Activated T-cell treated with anti-CD3 and anti-CD28 coated beads for 48 hours (primary cell): ENCODE measurements at places on chromosomes 1 and 21.

DNA sequence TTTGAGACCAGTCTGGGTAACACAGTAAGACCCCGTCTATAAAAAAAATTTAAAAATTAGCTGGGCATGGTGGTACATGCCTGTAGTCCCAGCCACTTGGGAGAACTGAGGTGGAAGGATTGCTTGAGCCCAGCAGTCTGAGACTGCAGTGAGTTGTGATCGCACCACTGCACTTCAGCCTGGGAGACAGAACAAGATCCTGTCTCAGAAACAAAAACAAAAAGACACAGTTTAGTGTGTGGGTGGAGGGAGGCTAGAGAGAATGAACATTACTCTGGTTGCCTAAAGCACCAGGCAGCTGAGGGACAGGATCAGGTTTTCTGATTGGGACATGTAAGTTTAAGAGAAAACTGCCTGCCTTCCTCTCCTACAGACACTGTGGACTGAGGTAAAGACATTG is 42.3 kb downstream of the VAMP4 start:
- DNase-seq: no peak

GRCh38 chr1:167105271-167106118 is 11.6 kb downstream of the STYXL2 start:
- no peak for DNase-seq

- no peak for DNase-seq
Measured at GRCh38 chr1:232576537-232576936, 53.4 kb downstream of the SIPA1L2 start.

DNA sequence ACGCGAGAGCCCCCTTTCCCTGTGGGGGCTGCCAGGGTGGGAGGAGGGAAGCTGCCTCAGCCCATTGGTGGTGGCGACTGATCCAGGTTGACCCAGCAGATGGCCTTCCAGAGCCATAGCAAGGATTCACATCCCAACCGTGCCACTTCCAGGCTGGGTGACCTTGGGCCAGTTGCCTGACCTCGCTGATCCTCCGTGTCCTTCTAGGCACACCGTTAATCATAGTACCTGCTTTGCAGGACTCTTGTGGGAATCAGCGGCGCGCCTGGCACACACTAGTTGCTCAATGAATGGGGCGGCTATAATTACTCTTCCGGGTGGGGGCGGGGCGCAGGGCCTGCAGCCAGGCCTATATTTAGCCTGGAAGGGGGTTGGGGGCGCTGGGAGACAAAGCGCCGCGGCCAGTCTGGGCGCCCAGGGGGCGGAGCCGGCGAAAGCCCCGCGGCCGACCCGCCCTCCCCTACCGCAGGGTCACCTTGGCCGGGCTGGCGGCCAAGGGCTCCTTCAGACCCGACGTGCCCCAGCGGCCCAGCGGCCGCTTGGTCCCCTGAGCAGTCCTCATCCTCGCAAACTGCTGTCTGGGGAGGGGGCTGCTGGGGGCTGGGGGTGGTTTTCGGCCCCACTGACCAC is 5.1 kb downstream of the HSPB7 start:
- peak; percentile 38 for DNase-seq

GRCh38 chr1:200526709-200527612 is 93.6 kb downstream of the KIF14 start:
- no peak for DNase-seq

GRCh38 chr1:221839321-221839720 is 97.4 kb upstream of the DUSP10 start:
- no peak for DNase-seq

- no peak for DNase-seq
Measured at GRCh38 chr1:38763121-38763520, 96.5 kb downstream of the RRAGC start.

DNA sequence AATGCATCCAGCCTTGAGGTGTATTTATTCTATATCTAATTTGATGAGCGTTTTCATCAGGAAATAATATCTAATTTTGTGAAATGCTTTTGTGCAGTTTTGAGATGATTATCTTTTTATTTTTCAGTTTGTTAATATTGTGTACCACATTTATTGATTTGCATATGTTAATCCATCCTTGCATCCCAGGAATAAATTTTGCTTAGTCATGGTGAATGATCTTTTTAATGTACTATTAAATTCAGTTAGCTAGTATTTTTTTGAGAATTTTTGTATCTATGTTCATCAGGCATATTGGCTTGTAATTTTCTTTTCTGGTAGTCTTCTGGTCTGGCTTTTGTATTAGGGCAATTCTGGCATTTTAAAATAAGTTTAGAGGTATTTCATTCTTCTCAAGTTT is 697.5 kb upstream of the ADGRL4 start:
- no peak for DNase-seq

DNA sequence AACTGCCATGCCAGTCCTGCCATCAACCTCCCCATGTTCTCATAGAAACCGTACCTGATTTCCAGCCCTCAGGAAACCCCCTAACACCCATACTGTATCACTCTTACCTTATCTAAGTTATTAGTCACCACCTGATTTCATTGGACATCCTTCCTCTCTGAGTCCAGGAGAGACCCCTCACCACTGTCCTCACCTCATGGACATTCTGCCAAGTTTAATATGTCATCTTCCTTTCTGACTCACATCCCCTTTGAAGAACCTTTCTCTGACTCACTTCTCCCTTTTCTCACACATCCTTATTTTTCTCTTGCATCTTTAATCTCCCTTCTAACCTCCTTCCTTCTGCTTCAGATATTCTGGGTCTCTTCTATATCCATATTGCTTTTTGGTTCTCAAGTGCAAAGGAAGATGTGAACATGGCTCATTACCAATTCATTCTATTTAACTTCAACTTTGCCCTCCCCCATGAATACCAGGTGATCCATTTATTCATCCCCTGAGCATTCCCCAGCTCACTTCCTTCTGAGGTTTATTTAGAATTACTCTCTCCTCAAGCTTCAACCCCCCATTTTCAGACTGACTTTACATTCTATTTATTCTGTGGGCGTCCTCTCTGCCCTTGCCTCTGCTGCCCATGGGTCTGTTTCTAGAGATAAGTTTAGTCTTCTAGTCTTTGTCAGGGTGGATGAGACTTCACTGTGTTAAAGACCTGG is 206.8 kb upstream of the ESRRG start:
- DNase-seq: no peak

- no peak for DNase-seq
Measured at GRCh38 chr21:46402421-46402820, 56.3 kb upstream of the DIP2A start.

DNA sequence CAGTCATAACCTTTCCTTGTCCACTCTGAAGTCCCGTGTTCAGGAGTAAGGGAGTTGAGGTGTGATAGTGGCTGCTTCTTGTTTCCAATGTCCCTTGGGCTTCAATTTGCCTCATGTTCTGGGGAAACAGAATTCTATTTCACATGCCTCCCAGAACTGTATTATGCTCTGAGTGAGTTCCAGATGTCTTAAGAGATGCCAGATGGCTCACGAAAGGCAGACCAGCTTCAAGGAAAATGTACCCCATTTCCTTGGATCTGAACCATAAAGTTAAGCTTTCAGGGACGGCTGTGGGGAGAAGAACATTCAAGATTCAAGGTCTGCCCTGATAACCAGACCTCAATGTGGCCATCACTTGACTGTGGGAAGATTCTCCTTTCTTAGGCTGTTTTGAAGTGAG is 42.4 kb downstream of the C1orf87 start:
- DNase-seq: no peak

DNA sequence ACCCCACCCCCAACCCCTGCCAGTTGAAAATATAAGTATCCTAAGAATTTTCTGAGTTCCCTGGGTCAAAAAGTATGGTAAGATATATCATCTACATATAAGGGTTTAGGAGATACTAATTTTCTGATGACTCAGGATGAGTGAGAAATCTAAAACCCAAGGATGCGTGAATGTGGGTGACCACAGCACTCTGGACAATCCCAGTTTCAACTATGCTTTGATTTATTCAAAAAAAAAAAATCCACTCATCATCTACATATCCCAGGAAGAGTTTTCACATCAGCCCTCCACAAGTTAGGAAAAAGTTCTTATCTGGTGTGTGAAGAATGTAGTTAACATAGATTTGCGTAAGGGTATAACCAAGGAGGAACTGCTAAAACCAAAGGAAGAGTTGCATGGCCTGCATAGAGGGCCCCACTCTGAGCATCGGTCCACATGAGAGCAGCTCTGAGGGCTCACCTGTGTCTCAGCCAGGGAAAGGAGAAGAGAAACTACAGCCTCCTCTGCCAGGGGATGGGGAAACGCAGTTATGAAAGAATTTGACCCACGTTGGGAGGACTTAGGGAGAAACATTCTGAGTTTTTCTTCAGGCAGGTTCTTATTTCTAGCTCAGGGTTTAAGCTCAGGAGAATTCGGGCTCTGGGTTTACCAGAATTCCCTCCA is 18.8 kb downstream of the LAMB3 start:
- DNase-seq: no peak

- no peak for DNase-seq
Measured at GRCh38 chr1:48670234-48671020, 106.3 kb downstream of the BEND5 start.
